ENCODE measurements at places on chromosomes 2 and 18.

DNA sequence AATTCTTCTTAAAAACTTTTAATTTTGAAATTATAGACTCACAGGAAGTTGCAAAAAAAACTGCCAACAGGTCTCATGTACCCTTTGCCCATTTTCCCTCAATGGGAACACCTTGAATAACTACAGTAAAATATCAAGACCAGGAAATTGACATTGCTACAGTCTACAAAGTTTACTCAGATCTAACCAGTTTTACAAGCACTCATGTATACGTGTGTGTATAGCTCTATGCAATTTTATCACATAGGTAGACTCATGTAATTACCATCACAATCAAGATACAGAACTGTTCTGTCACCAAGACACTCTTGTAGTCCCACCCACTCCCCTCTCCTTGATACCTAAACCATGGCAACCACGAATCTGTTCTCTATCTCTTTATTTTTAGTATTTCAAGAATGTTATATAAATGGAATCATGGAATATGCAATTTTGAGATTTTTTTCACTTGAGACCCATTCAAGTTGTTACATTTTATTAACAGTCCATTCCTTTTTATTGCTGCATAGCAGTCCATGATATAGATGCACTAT is 6.6 kb downstream of the HYCC2 start:
- no peak for ATAC-seq

GRCh38 chr2:158837645-158838044 is 42.5 kb downstream of the DAPL1 start:
- ATAC-seq = no peak

GRCh38 chr18:23853448-23854195 is 160.9 kb upstream of the TTC39C start:
- no peak for ATAC-seq

- no peak for ATAC-seq
Measured at GRCh38 chr2:219384083-219384713, 3.5 kb downstream of the DNPEP start.

DNA sequence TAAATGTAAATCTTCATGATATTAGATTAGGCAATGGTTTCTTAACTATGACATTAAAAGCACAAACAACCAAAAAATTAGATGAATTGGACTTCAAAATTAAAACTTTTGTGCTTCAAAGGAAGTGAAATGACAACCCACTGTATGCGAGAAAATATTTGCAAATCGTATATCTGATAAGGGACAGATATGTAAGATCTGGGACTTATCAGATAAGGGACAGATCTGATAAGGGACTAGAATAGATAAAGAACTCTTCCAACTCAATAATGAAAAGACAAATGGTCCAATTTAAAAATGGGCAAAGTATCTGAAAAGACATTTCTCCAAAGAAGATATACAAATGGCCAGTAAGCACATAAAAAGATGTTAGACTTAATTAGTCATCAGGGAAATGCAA is 29.2 kb downstream of the ADRA2B start:
- no peak for ATAC-seq

DNA sequence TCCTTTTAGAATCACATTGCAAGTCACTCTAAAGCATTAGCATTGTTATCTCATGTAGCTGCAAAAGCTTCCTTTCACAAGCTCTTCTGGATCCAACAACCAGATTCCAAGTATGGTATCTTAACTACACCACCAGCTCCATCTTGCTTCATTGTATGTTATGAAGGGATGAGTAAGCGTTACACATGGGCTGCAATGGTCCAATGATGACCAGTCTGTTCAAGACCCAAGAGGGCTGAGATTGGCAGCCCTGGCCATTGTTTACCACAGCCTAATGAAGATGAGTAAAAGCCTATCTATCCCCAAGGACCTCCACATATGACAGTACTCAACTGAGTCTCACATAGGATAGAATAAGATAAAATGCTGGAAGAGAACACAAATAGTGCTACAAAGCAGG is 6.3 kb downstream of the CFLAR start:
- ATAC-seq = peak; percentile 16

DNA sequence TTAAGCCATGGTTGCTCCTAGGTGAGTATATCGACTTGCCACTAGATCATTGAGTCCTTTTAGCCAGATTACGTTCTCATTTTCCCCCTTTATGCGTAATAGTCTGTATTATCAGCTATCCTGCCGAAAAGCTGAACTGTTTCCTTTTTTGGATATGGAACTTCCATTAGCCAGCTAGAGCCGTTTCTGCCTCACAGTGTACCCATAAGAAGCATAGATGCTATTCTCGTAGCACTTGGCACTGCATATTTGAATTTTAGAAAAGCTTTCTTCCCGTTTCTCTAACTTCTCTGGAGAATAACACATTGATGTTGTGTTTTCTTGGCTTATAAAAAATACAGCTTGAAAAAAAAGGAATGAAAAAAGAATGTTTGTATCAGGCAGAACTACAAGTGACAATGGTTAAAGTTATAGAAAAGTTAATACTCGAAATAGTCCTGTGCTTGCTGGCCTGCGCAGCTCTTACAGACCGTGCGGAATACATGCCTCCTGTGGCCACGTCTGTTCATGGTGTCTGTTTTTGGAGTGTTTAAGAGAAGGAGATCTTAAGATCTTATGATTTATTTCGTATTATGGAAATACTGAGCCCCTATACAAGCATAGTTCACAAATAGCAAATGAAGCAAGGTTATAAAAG is 710 bp downstream of the DUSP19 start:
- ATAC-seq = peak; percentile 43

Data from activated T-helper 17 cell treated with anti-CD3 and anti-CD28 coated beads, Interleukin-2, amount 50 U/mL, for 72 hours (primary cell).